ENCODE measurements at places on chromosomes 2 and 18. TPM values are rescaled to one million over a fixed set of nuclear protein-coding genes. Genes with fewer than 3 reads are reported as not detected.
A peak's percentile ranks its signal among the peaks of the same experiment; 100 is the strongest.

DNA sequence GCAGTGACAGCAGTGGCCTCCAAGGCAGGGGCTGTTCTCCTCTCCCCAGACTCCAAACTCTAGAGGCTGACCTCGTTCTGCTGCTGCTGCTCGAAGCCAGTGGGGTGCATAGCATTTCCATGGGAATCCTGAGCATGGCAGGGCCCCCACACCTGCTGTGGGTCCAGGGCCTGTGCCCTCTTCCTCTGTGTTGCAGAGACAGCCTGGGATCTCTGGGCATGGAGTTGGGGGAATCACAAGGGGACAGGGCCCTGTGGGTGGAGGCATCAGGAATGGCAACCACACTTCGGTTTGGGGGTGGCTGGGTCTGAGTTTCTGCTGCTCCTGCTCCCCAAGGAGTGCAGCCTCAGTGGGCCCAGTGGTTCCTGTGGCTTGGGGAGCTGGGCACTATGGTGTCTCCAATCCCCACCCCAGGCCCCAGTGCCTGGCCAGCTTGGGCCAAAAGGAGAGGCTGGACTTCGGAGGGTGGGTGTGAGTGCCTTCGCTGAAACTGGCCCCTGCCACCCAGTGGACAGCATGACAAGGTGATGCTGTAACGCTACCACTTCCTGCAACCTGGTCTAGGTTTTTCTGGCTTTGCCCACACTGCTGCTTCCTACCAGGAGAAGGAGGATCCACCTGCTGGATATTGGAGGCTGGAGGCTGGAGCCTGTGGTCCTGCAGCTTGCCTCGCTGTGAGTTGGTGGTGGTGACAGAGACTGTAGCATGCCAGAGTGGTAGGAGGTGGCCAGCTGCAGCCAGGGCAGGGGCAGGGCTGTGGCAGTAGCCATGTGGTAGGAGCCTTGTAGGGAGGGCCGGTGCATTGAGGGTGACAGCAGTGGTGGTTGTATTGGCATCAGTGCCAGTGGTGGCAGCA, 56.6 kb downstream of the SOWAHC start:
- DNase-seq, result no peak
- H3K27me3 ChIP-seq, result peaks cover 2% of the 10 kb centered on the region
- H3K4me3 ChIP-seq, result no peak overlapping the region
- no peaks in the 10 kb centered on the region for H3K36me3 ChIP-seq

DNA sequence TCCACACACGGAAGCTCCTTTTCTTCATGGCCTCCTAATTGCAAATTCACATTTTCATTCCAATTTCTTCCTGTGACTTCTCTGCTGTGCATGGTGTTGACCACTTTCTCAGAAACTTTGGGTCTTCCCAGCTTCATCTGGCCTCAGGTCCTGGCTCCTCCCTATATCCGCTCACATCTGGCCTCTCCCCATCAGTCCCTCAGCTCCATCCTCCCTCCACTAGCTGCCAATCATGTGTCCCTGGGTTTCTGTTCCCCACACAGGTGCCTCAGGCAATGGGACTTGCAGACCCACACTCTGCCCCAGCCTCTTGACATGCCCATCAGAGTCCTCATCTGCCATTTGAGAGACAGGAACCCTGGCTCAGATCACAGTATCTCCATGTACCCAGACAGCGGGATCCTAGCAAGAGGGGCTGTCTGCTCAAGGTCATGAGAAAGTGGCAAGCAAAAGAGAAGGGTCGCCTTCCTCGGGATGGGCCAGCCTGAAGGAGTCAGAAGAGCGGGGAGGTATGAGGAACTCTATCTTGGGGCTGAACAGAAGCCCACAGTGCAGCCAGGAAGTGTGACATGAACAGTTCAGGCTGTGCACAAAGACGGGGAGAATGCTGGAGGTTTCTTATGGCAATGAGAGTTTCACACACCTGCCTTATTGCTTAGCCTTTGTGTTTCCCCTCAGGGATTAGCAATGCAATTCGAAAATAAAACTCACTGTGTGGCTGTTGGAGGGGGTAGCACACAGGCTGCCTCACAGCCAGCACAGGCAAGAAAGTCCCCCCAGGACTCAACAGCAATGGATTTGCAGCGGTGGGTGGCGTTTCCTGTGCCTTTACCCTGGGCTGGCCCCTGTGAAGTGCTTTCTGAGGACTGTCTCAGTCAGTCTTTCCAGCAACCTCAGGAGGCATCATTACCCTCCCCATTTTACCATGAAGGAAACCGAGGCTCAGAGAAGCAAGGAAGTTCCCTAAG, 69.5 kb downstream of the COPS8 start:
- peaks cover 3% of the 10 kb centered on the region for H3K36me3 ChIP-seq
- H3K27me3 ChIP-seq, result peaks cover 5% of the 10 kb centered on the region
- DNase-seq, result no peak

GRCh38 chr2:45433363-45433762, 177.7 kb downstream of the SRBD1 start:
- no peaks in the 10 kb centered on the region for H3K27me3 ChIP-seq
- H3K4me1 ChIP-seq, result no peaks in the 10 kb centered on the region
- no peak overlapping the region for H3K4me3 ChIP-seq
- H3K36me3 ChIP-seq, result peaks cover 19% of the 10 kb centered on the region
- DNase-seq, result no peak
- H3K27ac ChIP-seq, result no peak overlapping the region

DNA sequence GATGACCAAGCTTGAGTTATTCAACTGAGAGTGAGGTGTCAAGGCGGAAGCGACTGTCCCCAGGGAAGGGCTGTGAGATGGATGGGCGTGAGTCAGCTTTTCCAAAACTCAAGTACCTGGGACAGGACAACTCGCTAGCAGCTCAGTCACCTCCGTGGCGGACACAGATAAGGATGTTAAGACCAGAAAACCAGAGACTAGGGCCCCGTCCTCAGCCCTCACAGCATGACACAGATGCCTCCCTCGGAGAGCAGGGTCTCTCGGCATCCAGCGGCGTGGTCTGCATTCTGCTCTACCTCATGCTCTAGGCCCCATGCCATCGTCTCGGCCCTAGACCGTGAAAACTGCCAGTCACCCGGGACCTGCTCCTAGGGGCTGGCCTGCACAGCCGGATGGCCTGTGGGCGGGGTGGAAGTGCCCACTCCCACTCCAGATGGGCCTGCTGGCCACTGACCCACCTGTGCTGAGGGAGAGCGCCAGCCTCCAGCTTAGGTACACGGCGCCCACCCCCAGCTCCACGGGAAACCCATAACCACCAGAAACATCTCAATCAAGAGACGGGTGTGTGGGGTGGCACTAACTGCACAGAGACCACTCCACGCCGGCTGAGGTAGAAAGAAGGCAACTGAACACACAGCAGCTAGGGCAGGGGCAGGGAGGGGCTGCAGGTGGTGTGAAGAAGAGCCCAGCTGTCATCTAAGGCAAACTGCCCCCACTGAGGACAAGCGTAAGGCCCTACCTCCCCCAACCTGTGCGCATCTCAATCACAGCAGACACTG, 39.8 kb downstream of the ANO7 start:
- DNase-seq, result no peak
- H3K27ac ChIP-seq, result peak overlapping the region; percentile 6
- peaks cover 28% of the 10 kb centered on the region for H3K27me3 ChIP-seq
- H3K36me3 ChIP-seq, result peaks cover 47% of the 10 kb centered on the region
- no peak overlapping the region for H3K4me3 ChIP-seq
- peaks cover 41% of the 10 kb centered on the region for H3K4me1 ChIP-seq

The DNAJC5G gene
- not detected for total RNA-seq

The BCL2 gene
- 9.2 TPM for total RNA-seq
